ENCODE measurements at places on chromosomes 12 and 14.

GRCh38 chr12:107287436-107288413 lies 194.4 kb upstream of the CRY1 start:
- no peaks in the 10 kb centered on the region for H3K4me1 ChIP-seq
- no peaks in the 10 kb centered on the region for H3K36me3 ChIP-seq
- no peak overlapping the region for H3K4me3 ChIP-seq

DNA sequence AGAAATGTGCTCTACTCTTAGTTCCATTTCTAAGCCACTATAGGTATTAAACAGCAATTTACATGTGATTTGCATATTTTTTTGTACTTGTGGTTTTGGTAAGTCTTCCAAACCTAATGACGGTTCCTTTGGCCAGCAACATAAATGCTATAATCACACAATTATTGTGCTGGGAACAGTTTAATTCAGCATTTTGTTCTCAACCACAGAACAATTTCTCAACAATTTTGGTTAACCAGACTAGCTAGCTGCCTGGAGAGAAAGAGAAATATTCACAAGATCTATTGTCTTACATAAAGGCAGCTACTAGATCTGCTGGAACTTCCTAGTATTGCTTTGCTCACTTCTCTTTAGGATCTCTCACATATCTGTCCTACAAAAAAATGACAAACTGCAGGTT lies 265.3 kb downstream of the SOX5 start:
- no peaks in the 10 kb centered on the region for H3K36me3 ChIP-seq
- H3K27ac ChIP-seq: no peak overlapping the region
- DNase-seq: no peak
- H3K4me3 ChIP-seq: no peak overlapping the region
- H3K27me3 ChIP-seq: no peaks in the 10 kb centered on the region

DNA sequence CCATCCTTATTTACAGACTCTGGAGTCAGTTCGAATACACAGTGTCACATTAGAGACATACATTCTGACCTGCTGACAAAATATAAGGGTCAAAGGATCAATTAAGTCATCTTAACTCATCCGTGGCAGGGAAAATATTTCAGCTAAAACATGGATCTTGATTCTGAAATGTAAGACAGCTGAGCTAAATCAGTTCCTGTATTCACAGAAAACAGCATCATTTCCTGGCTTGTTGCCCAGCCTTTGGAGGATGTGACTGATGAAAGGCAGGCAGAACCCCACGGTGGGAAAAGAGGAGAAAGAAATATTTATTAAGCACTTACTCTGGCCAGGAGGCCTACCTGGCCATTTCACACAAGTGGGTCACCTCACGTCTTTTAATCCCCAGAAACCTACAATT lies 101.9 kb downstream of the GAS2L3 start:
- H3K4me1 ChIP-seq: no peaks in the 10 kb centered on the region
- DNase-seq: no peak
- H3K4me3 ChIP-seq: no peak overlapping the region
- no peaks in the 10 kb centered on the region for H3K27me3 ChIP-seq
- no peak overlapping the region for H3K27ac ChIP-seq

GRCh38 chr14:73452341-73453186 lies 5.8 kb downstream of the NUMB start:
- no peaks in the 10 kb centered on the region for H3K36me3 ChIP-seq
- no peak overlapping the region for H3K27ac ChIP-seq
- no peak for DNase-seq
- no peaks in the 10 kb centered on the region for H3K27me3 ChIP-seq
- H3K4me3 ChIP-seq: no peak overlapping the region

GRCh38 chr12:7015555-7016370 lies 2.5 kb downstream of the LPCAT3 start:
- H3K27me3 ChIP-seq: no peaks in the 10 kb centered on the region
- no peak overlapping the region for H3K4me3 ChIP-seq
- no peak for DNase-seq
- H3K36me3 ChIP-seq: peaks cover 3% of the 10 kb centered on the region
- peaks cover 27% of the 10 kb centered on the region for H3K4me1 ChIP-seq

DNA sequence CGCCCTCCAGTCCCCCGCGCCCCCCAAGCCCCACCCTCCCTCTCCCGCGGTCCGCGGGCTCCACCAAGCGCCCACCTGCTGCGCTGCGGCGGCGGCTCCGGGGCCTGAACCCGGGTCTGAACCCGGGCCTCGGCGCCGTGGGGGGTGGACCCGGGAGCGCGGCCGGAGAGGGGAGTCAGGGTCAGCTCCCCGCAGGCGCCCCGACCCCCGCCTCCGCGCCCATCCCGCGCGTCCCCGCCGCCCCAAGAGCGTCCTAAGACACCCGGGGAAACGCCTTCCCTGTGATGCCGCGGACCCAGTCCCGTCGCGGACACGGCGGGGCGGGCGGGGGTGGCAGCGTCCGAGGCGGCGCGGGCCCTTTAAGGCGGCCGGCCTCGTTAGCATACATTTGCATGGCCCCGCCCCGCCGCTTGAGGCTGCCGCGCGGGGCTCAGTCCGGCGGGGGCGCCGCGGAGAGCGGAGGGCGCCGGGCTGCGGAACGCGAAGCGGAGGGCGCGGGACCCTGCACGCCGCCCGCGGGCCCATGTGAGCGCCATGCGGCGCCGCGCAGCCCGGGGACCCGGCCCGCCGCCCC lies at the start of gene MMP17:
Gene MMP17, plus strand, starts transcription at position 433 of the 574 bp plus-strand sequence. Its CDS starts 102 bp downstream, at position 535.
- no peaks in the 10 kb centered on the region for H3K36me3 ChIP-seq
- peak within 1 kb of the TSS; percentile 76 for H3K4me3 ChIP-seq
- peaks cover 10% of the 10 kb centered on the region for H3K4me1 ChIP-seq
- DNase-seq: no peak

GRCh38 chr12:5907807-5908206 lies 37.3 kb downstream of the ANO2 start:
- no peaks in the 10 kb centered on the region for H3K27me3 ChIP-seq
- DNase-seq: no peak
- no peak overlapping the region for H3K27ac ChIP-seq
- H3K36me3 ChIP-seq: no peaks in the 10 kb centered on the region

GRCh38 chr12:106205208-106206069 lies 42.4 kb downstream of the CKAP4 start:
- H3K4me3 ChIP-seq: no peak overlapping the region
- H3K27me3 ChIP-seq: no peaks in the 10 kb centered on the region
- H3K27ac ChIP-seq: no peak overlapping the region
- H3K4me1 ChIP-seq: no peaks in the 10 kb centered on the region

DNA sequence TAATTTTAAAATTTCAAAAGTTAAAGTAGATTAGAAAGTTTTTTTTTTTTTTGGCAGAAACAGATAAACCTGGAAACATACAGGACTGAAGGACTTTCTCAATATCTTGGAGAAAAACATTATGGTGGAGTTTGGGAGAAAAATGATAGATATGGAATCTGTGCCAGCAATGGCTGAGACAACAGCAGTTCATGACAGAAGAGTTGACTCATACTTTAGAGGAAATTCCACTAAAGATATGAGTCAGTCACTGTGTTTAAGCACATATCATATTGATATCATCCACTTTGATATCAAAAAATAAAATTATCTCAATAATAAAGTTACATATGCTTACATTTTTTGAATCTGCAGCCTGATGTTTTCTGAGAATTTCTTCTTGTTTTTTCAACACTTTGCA lies 193.9 kb upstream of the OR4E1 start:
- H3K27me3 ChIP-seq: no peaks in the 10 kb centered on the region
- H3K36me3 ChIP-seq: no peaks in the 10 kb centered on the region
- no peak overlapping the region for H3K27ac ChIP-seq
- no peaks in the 10 kb centered on the region for H3K4me1 ChIP-seq
- H3K4me3 ChIP-seq: no peak overlapping the region

GRCh38 chr12:75115748-75116147 lies 93.9 kb downstream of the KCNC2 start:
- no peak overlapping the region for H3K4me3 ChIP-seq
- no peak for DNase-seq
- H3K36me3 ChIP-seq: no peaks in the 10 kb centered on the region
- H3K27me3 ChIP-seq: no peaks in the 10 kb centered on the region
- no peaks in the 10 kb centered on the region for H3K4me1 ChIP-seq

DNA sequence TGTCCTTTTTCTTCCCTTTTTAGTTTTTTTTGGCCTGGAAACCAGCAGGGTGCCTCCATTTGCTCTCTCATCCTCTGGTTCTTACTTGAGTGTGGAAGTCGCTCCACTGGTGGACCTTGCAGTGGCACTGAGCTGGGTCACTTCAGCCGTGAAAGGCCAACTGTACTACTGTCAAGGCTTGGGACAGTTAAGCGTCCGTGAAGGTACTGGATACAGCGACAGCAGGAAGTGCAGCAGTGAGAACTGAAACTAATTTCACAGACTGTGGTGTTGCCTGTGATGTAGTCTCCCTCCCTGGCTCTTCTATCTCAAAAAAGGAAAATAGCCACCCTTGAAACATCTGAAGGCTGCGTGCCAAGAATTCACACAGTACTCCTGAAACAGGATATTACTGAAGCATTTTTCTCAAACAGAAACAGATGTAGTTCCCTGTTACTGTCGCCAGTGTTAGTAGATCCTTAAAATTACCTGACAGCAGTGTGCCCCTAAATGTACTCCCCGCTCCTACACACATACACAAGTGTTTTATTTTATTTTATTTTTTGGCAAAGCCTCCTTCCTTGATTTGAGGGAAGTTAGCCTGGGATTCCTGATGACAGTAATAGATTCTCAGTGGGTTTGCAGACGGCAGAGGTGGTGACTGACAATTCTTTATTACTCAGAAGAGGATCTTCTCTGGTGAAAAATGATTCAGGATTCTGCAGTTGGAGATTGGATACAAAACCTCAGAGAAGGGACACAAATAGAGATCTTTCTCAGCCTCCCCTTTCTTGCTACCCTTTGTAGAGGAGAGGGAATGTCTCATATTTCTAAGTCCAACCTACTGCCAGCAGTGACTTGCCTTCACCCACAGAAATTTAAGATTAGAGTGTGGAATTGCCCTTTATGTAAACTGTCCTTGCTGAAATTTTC lies 4.4 kb downstream of the SUSD6 start:
- H3K4me1 ChIP-seq: no peaks in the 10 kb centered on the region
- no peaks in the 10 kb centered on the region for H3K27me3 ChIP-seq
- H3K36me3 ChIP-seq: no peaks in the 10 kb centered on the region
- no peak for DNase-seq
- peak overlapping the region; percentile 9 for H3K27ac ChIP-seq

DNA sequence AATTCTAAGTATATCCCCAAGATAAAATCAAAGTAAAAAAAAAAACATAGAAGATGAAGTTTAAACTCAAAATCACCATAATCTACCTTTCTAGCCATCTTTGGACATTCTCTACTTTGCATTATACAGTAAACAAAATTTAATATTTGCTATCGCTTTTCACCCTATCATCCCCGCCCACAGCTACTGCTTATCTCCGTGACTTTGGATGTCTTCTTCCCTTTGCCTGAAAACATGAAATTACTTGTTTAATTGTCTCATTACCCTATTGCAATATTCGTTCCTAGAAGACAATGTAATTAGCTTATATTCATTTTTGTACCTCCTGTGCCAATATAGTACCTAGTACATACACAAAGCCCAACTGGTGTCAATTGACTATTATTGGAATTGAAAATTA lies 9.3 kb downstream of the SYNJ2BP start:
- no peaks in the 10 kb centered on the region for H3K27me3 ChIP-seq
- no peaks in the 10 kb centered on the region for H3K4me1 ChIP-seq
- H3K36me3 ChIP-seq: no peaks in the 10 kb centered on the region
- no peak overlapping the region for H3K27ac ChIP-seq
- DNase-seq: no peak

- no peak overlapping the region for H3K27ac ChIP-seq
- no peaks in the 10 kb centered on the region for H3K27me3 ChIP-seq
- H3K4me3 ChIP-seq: no peak overlapping the region
- DNase-seq: no peak
- H3K36me3 ChIP-seq: no peaks in the 10 kb centered on the region
Observed at GRCh38 chr12:49636979-49637755, 13.8 kb downstream of the PRPF40B start.

DNA sequence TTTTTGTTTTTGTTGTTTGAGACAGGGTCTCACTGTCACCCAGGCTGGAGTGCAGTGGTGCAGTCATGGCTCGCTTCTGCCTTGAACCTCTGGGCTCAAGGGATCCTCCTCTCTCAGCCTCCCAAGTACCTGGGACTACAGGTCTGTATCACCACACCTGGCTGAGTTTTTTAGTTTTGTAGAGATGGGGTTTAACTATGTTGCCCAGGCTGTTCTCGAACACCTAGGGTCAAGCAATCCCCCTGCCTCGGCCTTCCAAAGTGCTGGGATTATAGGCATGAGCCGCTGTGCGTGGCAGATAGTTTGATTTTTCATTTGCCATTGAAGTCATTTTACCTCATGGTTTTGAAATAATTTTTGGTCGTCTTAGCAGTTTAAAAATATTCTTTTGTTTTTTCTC lies 94.3 kb upstream of the EIF5 start:
- no peaks in the 10 kb centered on the region for H3K4me1 ChIP-seq
- no peak for DNase-seq
- H3K36me3 ChIP-seq: no peaks in the 10 kb centered on the region
- no peaks in the 10 kb centered on the region for H3K27me3 ChIP-seq

DNA sequence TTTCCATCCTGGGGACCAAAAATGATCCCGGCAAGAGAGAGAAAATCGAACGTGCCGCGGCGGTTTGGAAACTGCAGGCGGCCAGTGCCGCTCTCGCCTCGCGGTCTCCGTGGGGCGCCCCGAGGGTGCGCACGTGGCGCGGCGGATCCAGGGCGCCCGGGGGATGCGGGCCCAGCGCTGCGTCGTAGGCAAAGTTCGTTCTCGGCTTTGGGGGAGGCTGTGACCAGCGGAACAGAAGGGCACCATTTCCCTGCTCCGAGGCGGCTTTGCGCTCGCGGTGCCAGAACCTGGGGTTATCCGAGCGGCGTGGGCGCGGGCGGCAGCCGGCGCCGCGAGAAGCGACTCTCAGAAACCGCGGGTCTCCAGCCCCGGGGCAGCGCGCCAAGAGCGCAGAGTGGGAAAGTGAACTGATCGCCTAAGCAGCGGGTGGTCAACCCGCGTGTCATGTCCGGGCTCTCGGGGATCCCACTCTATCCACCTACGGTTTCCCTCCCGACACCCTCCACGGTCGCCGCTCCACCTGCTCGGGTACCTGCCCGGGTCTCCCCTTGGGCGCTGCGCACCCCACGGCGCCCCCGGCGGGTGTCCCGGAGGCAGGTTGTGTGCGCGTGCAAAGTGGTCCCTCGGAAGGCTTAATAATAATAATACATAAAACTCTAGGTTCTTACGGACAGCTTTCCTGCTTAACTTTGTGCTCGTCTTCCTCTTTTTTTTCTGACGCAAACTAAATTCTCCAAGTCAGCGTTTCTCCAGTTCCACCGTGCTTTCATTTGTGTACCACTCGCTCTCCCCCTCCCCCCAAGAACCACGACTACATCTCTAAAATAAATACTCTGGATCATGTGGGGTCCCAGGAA lies 1.2 kb downstream of the ESRRB start:
- peaks cover 10% of the 10 kb centered on the region for H3K4me1 ChIP-seq
- peaks cover 24% of the 10 kb centered on the region for H3K27me3 ChIP-seq
- no peak overlapping the region for H3K27ac ChIP-seq
- DNase-seq: no peak
- no peaks in the 10 kb centered on the region for H3K36me3 ChIP-seq

All from Panc1 (cell line).